ENCODE measurements at places on chromosomes 16 and 17.

DNA sequence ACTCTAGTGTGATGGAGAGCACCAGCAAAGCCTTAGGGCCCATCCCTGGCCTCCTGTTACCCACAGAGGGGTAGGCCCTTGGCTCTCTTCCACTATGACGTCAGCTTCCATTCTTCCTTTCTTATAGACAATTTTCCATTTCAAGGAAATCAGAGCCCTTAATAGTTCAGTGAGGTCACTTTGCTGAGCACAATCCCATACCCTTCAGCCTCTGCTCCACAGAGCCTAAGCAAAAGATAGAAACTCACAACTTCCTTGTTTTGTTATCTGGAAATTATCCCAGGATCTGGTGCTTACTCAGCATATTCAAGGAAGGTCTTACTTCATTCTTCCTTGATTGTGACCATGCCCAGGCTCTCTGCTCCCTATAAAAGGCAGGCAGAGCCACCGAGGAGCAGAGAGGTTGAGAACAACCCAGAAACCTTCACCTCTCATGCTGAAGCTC lies at the start of gene CCL8:
Gene CCL8, plus strand, starts transcription at position 397 of the 445 bp plus-strand sequence. CDS start 67 bp downstream, outside the sequence.
- DNase-seq = no peak

- DNase-seq = no peak
These were observed 323.5 kb upstream of the SALL1 start for GRCh38 chr16:51474414-51475091.

GRCh38 chr17:12256380-12256995 lies 235.8 kb downstream of the MAP2K4 start:
- no peak for DNase-seq

GRCh38 chr17:48389903-48390302 lies 40.1 kb downstream of the SKAP1 start:
- no peak for DNase-seq

GRCh38 chr17:49869038-49869374 lies 21.1 kb upstream of the TAC4 start:
- no peak for DNase-seq

- DNase-seq = peak; percentile 85
These were observed 5.3 kb downstream of the RPL13 start for GRCh38 chr16:89565506-89566372.

DNA sequence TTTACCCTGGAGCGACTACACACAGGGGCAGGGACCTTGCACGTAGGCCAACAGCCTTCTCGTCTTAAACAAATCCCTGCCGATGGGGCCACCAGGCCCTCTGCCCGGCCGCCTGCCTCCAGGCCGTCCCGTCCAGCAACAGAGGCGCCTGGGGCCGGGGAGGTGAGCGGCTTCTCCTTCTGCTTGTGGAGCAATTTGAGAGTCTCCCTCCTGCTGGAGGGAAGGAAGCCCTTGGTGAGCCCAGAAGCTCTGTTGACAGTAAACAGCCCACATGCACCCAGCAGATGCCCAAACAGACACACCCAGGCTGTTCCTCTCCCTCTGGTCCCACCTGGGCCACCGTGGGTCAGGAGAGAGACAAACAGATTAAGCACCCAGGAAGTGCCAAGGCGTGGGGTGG lies 8.1 kb downstream of the SLC43A2 start:
- no peak for DNase-seq

Data from upper lobe of right lung (tissue), 1 donor.